Activated CD4-positive, alpha-beta memory T cell treated with anti-CD3 and anti-CD28 coated beads, Interleukin-2, amount 10 ng/mL, durations not matched to agents 7 days and 5 days (primary cell): ENCODE measurements at places on chromosomes 11 and 22. TPM values are rescaled to one million over a fixed set of nuclear protein-coding genes. Genes with fewer than 3 reads are reported as not detected.

- no peak for DNase-seq
- no peaks in the 10 kb centered on the region for H3K36me3 ChIP-seq
- H3K4me1 ChIP-seq, result peaks cover 2% of the 10 kb centered on the region
- no peak overlapping the region for H3K27ac ChIP-seq
These were observed 150.2 kb downstream of the ETS1 start for GRCh38 chr11:128437136-128437535.

Gene C2CD2L
- 28.5 TPM for total RNA-seq

DNA sequence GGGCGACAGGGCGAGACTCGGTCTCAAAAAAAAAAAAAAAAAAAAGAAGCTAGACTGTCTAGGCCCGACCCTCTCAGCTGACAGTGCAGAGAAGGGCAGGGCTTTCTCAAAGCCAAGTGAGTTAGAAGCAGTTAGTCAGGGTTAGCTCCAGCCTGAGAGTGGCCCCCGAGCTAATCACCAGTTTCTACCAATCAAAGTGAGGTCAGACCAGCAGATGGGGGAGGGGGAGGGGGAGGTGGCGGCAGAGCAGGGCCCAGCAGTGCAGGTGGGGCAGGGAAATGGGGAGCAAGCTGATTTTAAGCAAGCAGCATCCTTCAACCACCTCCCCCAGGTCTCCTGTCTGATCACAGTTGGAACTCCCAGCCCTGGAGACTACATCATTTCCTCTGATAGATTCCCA is 55.3 kb upstream of the PRR5 start:
- no peaks in the 10 kb centered on the region for H3K4me1 ChIP-seq
- no peak for DNase-seq
- peaks cover 29% of the 10 kb centered on the region for H3K27me3 ChIP-seq
- H3K4me3 ChIP-seq, result no peak overlapping the region
- H3K36me3 ChIP-seq, result no peaks in the 10 kb centered on the region

DNA sequence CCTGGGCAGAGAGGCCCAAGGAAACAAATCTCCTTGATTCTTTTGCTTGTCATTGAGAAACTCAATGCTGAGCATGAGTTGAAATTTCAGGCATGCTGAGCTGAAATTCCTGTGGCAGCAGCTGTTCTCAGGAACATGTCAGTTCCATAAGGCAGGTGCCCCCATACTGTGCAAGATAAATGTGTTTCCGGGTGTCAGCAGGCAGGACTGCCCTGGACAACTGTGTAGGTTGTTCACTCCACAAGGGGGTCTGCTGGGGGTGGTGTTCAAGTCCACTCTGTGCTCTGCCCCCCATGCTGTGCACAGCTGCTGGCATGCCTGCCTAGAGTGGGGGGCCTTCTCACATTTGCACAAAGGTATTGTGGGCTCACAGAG is 133.7 kb downstream of the CTTN start:
- no peaks in the 10 kb centered on the region for H3K27me3 ChIP-seq
- H3K4me1 ChIP-seq, result no peaks in the 10 kb centered on the region
- no peaks in the 10 kb centered on the region for H3K36me3 ChIP-seq
- no peak overlapping the region for H3K27ac ChIP-seq
- H3K4me3 ChIP-seq, result no peak overlapping the region

DNA sequence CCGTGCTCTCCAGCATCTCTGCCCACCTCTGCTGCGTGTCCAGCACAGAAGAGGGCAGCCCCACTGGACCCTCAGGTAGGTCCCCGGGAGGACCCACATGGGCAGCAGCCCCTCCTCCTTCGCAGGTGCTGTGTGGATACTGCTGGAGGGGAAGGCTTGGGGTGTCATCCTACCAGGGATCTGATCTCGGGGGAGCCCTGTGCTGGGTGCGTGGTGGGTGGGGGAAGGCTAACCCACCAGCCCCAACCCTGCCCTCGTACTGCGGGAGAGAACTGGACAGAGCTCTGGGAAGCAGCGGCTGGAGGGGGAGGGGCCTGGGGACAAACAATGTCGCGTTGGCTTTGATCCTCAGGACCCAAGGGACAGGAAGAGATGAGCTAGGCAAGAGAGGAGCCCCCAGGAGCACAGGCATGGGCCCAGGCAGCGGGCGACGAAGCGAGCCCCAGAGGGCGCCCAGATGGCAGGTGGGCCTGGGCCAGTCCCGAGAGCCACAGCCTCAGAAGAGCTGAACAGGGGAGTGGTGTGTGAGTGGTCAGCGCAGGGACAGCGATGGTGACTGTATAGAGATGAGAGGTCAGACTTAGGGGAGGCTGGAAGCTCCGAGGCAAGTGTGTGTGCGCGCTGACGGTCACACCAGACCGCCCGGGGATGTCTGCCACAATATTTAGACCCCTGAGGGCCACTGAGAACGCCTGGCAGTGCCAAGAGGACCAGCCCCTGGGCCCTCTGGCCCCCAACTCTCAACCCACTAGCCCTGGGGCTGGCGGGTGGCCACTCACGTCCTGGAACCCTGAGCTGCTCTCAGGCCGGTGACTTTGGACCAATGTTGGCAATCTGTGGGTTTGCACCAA is 1.4 kb upstream of the PIM3 start:
- H3K27me3 ChIP-seq, result no peaks in the 10 kb centered on the region
- DNase-seq, result no peak
- H3K36me3 ChIP-seq, result peaks cover 24% of the 10 kb centered on the region
